Nephron progenitor cell (in vitro differentiated cells): ENCODE measurements at places on chromosomes 4 and X.

DNA sequence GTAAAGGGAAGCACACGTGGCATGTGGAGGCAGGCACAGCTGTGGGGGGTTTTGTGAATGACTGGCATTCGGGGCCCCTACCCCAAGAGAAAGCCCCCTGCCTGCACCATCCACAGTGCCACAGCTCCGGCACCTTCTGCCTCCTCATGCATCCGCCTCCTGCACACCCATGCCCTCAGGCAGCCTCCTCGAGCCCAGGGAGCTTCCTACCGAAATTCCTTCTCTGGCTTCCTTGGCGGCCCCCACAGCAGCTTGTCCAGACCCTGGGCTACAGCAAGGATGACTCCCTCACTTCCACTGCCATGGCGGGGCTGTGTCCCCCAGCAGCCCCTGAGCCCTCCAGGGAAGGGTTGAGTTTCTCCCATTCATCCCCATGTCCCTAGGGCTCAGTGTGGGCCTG is 99.9 kb downstream of the WFS1 start:
- H3K4me1 ChIP-seq, result no peaks in the 10 kb centered on the region
- H3K4me3 ChIP-seq, result no peak overlapping the region
- H3K36me3 ChIP-seq, result no peaks in the 10 kb centered on the region
- peaks cover 39% of the 10 kb centered on the region for H3K27me3 ChIP-seq
- no peak for DNase-seq

DNA sequence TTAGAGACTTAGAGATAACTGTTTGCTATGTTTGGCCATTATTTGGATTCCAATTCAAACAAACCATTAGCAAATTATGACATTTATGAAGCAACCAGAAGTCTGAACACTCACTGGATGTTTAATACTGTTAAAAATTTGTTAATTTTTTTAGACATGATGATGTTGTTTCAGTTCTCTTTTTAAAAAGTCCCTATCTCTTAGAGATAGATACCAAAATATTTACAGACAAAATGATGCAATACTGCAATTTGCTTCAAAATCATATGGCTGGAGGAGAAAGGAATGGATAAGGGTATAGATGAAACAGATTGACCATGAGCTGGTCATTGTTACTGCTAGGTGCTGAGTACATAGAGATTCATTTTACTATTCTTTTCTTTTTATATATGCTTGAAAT is 534.6 kb downstream of the BCOR start:
- H3K4me1 ChIP-seq, result no peaks in the 10 kb centered on the region
- H3K27ac ChIP-seq, result no peak overlapping the region
- H3K36me3 ChIP-seq, result peaks cover 5% of the 10 kb centered on the region
- H3K27me3 ChIP-seq, result peaks cover 22% of the 10 kb centered on the region
- no peak for DNase-seq

GRCh38 chr4:167606551-167606950 is 372.3 kb upstream of the SPOCK3 start:
- DNase-seq, result no peak
- H3K4me1 ChIP-seq, result no peaks in the 10 kb centered on the region
- no peak overlapping the region for H3K27ac ChIP-seq
- no peak overlapping the region for H3K4me3 ChIP-seq

DNA sequence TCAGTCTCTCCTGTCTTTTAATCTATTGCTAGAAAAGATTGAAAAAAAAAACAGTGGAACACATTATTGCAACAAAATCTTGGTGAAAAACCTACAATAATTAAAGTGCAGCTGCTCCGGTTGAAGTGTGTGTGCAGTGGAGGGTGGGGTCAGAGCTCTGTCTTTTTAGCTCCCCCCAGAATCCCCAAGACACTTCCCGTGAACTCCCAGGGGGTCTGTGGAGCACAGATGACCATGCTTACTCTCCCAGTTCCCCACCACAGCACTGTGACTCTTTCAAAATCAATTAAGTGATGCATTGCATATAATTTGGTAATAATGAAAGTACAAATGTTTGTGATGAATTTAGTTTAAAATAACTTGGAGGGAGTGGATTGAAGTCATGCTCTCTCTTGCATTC is 15.7 kb upstream of the SLC10A4 start:
- no peak for DNase-seq
- no peaks in the 10 kb centered on the region for H3K4me1 ChIP-seq
- no peak overlapping the region for H3K4me3 ChIP-seq
- peaks cover 12% of the 10 kb centered on the region for H3K27me3 ChIP-seq
- no peak overlapping the region for H3K27ac ChIP-seq

DNA sequence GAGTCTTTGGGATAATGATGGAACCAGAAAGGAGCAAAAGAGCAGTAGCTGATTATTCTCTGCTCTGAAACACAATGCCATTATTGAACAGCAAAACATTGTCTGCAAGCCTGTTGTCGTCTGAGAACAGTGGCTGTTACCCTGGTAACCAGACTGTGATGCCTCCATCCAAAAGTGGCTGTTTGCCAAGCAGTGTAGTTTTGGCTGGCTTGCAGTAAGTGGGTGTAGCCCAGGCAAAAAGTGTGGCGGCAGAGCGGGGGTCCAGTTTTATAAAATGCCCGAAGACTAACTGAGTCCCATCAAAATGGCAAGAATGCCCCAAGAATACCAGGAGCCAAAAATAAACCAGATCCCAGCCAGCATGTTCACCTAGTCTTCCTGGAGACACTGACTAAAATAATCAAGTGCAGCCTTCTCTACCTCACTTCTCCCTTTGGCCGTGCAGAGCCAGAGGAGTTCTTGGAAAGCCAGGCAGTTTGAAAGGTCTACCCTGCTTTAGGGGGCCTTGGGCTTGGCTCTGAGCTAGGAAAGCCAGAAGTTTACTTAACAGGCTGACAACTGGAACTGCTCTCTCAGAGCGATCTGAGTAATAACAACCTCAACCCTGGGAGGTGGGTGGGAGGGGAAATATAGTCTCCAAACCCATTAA is 2.6 kb downstream of the PLP1 start:
- DNase-seq, result no peak
- H3K4me3 ChIP-seq, result no peak overlapping the region
- H3K4me1 ChIP-seq, result peaks cover 44% of the 10 kb centered on the region
- H3K27me3 ChIP-seq, result peaks cover under 1% of the 10 kb centered on the region
- H3K36me3 ChIP-seq, result no peaks in the 10 kb centered on the region

DNA sequence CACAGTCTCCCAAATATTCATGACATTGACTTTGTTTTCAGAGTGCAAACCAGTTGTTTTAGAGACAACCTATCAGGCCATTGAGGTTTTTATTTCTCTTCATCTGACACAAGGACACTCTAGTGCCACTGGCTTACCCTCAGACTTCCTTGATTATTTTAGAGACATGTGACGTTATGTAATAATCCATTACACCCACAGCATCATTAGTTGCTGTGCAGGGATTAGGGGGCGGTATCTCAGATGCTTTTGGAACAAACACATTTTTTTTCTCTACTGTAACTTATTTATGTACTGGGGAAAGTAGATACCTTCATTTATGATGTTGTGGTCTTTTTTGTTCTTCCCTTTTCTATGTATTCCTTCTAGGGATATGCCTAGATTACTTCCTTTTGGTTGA is 2293.1 kb downstream of the PCDH7 start:
- no peaks in the 10 kb centered on the region for H3K36me3 ChIP-seq
- no peak for DNase-seq
- H3K4me3 ChIP-seq, result no peak overlapping the region
- no peaks in the 10 kb centered on the region for H3K4me1 ChIP-seq
- H3K27ac ChIP-seq, result no peak overlapping the region

GRCh38 chr4:140924761-140925392 is 168.7 kb upstream of the TBC1D9 start:
- H3K27ac ChIP-seq, result no peak overlapping the region
- no peaks in the 10 kb centered on the region for H3K36me3 ChIP-seq
- H3K4me1 ChIP-seq, result no peaks in the 10 kb centered on the region
- no peaks in the 10 kb centered on the region for H3K27me3 ChIP-seq
- H3K4me3 ChIP-seq, result no peak overlapping the region
- DNase-seq, result no peak

DNA sequence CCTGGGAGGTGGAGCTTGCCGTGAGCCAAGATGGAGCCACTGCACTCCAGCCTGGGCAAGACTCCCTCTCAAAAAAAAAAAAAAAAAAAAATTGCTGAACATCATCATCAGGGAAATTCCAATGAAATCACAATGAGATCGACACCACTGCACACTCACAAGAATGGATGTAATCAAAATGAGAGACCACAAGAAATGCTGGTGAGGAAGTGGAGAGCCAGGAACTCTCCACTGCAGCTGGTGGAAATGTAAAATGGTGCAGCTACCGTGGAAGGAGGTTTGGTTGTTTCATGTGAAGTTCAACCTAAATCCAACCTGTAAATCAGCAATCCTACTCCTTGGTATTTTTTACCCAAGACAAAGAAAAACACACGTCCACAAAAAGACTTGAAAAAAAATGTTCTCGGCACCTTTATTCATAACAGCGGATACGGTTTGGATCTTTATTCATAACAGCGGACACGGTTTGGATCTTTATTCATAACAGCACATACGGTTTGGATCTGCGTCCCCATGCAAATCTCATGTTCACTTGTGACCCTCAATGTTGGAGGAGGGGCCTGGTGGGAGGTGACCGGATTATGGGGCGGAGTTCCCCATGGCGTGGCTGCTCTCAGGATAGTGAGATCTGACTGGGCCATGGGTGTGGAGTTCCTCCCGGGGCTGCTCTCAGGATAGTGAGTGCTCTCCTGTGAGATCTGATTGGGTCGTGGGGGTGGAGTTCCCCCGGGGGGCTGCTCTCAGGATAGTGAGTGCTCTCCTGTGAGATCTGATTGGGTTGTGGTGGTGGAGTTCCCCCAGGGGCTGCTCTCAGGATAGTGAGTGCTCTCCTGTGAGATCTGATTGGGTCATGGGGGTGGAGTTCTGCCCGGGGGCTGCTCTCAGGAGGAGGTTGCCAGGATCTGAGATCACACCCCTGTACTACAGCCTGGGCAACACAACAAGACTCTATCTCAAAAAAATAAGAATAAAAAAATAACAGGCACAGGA is 7.7 kb downstream of the GAK start:
- peak overlapping the region; percentile 4 for H3K4me3 ChIP-seq
- peak overlapping the region; percentile 74 for H3K27ac ChIP-seq
- peaks cover 31% of the 10 kb centered on the region for H3K4me1 ChIP-seq
- H3K36me3 ChIP-seq, result peaks cover 29% of the 10 kb centered on the region

DNA sequence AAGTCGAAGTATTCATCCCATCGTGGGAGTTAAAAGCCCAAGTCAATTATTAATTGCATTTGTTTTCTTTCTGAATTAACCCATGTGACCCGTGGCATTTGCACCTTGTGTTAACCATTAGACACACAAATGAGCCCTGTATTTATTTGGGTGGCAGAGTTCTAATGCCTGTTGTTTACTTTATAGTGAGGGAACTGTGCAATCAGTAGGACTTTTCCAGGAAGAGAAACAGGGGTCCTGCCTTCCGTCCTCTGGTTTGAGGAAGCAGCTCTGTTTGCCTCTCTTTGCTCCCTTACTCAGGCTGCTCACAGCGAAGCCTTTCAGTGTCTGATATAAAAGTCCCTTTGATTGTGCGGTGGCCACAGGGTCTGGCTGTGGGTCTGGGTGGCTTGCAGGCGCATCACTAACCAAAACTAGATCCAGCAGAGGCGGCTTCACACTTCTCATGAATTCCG is 263.6 kb downstream of the PTTG2 start:
- H3K27ac ChIP-seq, result peak overlapping the region; percentile 90
- no peak overlapping the region for H3K4me3 ChIP-seq
- peaks cover 4% of the 10 kb centered on the region for H3K27me3 ChIP-seq
- H3K4me1 ChIP-seq, result peaks cover 50% of the 10 kb centered on the region

DNA sequence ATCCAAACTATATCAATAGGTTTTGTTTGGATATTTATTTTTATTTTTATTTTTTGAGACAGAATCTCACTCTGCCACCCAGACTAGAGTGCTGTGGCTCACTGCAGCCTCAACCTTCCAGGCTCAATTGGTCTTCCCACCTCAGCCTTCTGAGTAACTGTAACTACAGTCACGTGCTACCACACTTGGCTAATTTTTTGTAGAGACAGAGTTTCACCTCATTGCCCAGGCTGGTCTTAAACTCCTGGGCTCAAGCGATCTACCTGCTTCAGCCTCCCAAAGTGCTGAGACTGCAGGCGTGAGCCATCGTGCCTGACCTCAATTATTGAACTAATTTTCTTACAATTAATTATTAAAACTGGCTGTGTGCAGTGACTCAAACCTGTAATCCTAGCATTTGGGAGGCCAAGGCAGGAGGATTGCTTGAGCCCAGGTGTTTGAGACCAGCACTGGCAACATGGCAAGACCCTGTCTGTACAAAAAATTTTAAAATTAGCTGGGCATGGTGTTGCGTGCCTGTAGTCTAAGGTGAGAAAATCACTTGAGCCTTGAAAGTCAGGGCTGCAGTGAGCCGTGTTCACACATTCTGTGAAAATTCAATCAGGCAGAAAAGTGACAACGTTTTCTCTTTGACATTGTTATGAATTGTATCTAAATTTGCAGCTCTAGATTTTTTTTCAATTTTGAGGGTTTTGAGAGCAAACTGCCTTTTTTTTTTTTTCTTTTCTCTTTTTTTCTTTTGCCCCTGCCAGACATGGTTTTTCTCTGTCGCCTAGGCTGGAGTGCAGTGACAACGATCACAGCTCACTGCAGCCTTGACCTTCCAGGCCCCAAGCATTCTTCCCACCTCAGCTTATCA is 66.0 kb downstream of the UBE2K start:
- H3K4me1 ChIP-seq, result no peaks in the 10 kb centered on the region
- peaks cover 78% of the 10 kb centered on the region for H3K36me3 ChIP-seq
- no peak overlapping the region for H3K4me3 ChIP-seq

GRCh38 chrX:131565909-131566308 is 22.0 kb downstream of the OR13H1 start:
- no peak for DNase-seq
- H3K27ac ChIP-seq, result no peak overlapping the region
- peaks cover 9% of the 10 kb centered on the region for H3K4me1 ChIP-seq
- H3K27me3 ChIP-seq, result no peaks in the 10 kb centered on the region

DNA sequence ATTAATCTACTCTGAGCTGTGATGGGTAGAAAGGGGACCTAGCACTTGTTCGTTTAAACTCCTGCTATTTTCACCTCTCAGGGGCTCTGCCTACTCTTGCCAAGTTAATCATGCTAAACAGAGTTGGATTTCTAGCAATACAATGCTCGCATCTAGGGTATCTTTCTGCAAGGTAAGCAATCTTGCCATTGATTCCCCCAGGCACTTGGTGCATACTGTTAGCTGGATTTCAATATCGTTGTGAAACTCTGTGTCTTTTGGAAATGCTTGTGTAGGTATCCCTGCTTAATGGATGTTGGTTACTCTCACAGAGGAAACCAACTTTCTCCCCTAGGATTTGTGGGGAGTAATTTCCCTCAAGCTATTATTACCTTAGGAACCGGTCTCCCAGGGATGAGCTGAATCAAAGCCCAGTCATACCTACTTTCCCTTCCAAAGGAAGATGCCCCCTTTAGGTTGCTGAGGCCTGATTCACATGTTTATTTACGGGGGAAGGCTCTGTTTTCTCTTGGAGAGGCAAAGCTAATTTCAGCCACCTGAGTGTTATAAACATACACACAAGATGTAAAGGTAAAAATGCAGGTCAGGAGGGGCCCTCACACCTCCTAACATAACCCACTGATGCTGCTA is 366.8 kb downstream of the FBXW7 start:
- no peak for DNase-seq
- H3K27ac ChIP-seq, result no peak overlapping the region
- H3K27me3 ChIP-seq, result peaks cover 15% of the 10 kb centered on the region
- no peak overlapping the region for H3K4me3 ChIP-seq

GRCh38 chr4:38567457-38567856 is 96.5 kb upstream of the KLF3 start:
- no peak overlapping the region for H3K4me3 ChIP-seq
- no peak for DNase-seq
- peaks cover 4% of the 10 kb centered on the region for H3K27me3 ChIP-seq
- peaks cover 31% of the 10 kb centered on the region for H3K4me1 ChIP-seq
- no peak overlapping the region for H3K27ac ChIP-seq

GRCh38 chr4:148435654-148436406 is 6.4 kb downstream of the NR3C2 start:
- H3K27ac ChIP-seq, result no peak overlapping the region
- no peak overlapping the region for H3K4me3 ChIP-seq
- no peaks in the 10 kb centered on the region for H3K36me3 ChIP-seq
- H3K4me1 ChIP-seq, result peaks cover 2% of the 10 kb centered on the region
